ENCODE measurements at places on chromosomes 2 and 18. TPM values are rescaled to one million over a fixed set of nuclear protein-coding genes. Genes with fewer than 3 reads are reported as not detected.
A peak's percentile ranks its signal among the peaks of the same experiment; 100 is the strongest.

GRCh38 chr2:83015900-83016299 is 1443.2 kb downstream of the SUCLG1 start:
- DNase-seq = no peak

DNA sequence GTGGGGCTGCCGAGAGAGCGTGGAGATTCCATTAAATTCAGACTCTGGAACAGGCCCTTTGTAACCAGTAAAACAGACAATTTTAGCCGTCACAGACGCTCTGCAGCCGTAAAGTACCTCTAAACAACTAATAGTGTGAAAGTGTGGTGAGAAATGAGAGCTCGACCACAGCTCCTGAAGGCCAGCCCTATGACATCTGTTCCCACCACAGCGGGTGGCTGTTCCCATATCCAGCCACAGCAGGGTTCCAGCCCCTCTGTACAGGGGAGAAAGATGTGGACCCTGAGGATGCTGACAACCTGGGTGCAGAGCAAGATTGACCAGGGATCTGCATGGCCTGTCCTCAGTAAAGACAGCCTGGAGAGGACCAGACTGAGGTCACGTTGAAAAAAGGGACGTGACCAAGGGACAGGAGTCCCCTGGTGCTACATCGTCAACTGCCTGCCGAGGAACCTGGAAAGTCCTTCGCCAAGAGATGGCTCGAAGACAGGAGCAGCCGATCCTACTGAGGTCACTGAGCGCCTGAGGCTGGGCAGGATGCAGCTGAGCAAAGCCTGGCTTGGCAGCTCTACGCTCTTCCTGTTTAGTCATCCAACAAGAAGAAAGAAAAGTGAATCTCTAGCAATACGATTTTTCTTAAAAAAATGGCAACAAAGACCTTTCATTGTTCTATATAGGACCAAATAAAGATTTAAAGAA is 831.7 kb downstream of the RNF144A start:
- DNase-seq = no peak

GRCh38 chr2:134119713-134120405 is 134.0 kb upstream of the MGAT5 start:
- peak; percentile 81 for DNase-seq

DNA sequence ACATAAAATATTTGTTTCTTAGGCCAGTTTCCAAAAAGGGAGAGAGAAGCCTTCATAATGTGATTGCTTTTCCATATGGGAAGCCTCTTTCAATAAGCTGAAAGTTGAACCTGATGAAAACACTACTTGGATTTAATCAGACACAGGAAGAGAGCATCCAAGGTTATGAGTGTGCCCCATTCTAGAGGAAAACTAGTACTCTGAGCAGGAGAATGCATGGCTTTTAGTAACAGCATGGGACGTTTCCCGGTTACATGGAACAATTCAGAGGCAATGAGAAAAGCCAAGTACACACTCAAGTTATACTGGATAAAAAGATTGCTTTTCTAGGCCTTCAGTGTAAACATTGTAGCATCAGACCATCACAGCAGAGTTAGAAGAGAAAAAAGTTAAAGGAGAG is 315.8 kb downstream of the ZNF516 start:
- DNase-seq = no peak

DNA sequence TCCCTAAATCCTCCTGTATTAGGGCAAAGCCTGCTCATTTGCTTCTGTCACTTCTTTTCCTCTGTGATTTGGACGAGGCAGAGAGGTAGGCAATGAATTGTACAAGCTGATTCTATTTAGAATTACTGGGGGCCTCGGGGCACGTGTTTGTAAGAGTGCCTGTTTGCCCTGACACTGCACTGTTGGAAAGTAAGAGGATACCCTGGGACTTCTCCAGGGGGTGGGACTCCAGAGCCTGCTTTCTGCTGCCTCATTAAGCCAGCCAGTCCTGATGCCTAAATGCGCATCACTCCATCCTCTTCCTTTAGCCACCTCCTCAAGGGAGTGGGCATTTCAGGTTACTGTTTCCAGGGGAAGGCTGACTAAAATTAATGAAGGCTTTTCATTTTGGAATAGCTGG is 134.3 kb downstream of the TDRD15 start:
- no peak for DNase-seq

- no peak for DNase-seq
These were observed 526 bp downstream of the PRKRA start for GRCh38 chr2:178450524-178450773.

DNA sequence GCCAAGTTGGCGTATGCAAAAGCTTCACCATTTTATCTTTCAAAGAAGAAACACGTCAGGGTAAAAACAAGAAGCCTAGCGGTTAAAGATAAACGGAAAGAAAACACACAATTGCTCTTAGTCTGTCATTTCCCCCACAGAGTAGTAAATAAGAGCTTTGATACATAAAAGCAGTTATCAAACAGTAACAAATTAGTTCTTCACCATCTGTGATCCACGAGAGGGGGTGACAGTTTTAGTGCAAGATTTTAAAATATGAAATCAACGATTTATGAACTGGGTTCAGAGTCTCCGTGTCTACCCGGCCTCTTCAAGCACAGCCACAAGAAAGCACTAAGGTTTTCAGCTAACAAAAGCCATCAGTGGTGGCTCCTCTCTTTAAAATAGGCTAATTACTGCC is 703.9 kb upstream of the ID2 start:
- DNase-seq = no peak

GRCh38 chr2:27929916-27930486 is 39.5 kb downstream of the BABAM2 start:
- DNase-seq = no peak

GRCh38 chr2:160408959-160409291 is 84.7 kb downstream of the RBMS1 start:
- DNase-seq = no peak

- DNase-seq = no peak
These were observed 369.5 kb upstream of the CELF4 start for GRCh38 chr18:37935086-37935485.

- DNase-seq = no peak
These were observed 73.6 kb downstream of the BOD1L2 start for GRCh38 chr18:57220480-57220879.

DNA sequence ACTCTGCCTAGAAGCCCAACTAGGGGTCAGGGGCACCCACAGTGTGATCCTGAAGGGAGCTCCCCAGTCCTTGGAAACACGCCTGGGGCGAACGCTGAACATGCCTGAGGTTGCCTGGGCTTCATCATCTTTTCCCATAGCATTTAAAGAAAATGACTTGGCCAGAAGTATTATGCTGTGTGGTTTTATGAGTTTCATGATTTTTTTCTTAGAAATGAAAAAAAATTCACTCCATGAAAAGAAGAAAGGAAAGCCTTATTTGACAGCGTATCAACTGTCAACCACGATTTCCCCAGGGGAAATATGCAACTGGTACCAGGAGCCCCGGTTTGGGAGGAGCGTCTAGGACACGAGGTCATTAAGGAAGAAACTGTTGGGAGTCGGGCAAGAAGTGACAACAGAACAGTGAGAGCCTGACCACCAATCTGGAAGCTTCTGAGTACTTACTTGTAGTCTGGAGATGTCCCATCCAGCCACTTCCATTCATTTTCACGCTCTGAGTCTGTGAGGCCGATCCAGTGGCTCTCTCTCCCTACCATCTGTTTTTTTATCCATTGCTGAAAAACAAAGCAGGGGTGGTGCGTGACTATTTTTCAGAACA is 63.5 kb upstream of the THOC1 start:
- DNase-seq = no peak

DNA sequence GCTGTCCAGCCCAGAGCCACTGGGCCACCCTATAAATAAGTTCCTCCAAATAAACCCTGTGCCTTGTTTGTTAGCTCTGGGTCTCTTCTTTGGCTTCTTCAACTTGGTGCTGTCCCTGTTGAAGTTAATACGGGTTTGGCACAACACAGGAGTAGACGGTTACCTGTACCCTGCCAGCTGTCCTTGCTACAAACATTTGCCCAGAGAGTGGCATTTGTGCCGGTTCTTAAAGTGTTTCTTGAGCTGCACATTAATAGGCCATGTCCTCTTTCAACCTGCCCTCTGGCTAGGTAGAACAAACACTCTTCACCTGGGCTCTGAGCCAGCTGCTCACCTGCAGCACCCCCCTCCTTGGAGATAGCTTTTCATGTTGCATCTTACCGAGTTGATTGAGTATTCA is 139.2 kb downstream of the NEDD4L start:
- no peak for DNase-seq

GRCh38 chr18:35467624-35468016 is 30.1 kb downstream of the INO80C start:
- DNase-seq = no peak

DNA sequence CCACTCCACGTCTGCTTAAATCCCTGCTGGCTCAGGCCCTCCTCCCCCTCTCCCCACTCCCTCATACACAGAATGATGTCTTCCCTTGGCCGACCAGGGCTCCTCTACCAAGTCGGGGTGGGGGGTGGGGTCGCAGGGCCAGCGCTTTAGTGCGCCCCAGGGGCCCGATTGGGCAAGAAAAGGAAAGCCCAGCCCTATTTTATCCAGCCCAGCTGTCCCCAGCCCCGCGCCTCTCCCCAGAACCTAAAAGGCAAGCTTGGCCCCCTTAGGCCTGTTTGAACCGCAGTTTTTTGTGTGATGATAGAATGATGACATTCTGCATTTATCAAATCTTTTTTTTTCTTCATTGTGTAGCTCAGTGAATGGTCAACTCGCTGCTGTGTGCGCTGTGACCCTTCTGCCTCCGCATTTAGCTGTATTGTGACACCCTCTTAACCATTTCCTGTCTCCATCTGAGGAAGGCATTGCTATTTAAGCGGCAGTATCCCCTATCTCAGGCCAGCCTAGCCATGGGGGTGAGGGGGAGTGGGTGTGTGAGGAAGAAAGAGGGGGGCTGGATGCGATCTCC is 231.4 kb downstream of the HAUS1 start:
- no peak for DNase-seq

- DNase-seq = peak; percentile 7
These were observed 845 bp downstream of the CFAP210 start for GRCh38 chr2:169693360-169693759.

GRCh38 chr2:239762106-239762505 is 263.0 kb downstream of the NDUFA10 start:
- no peak for DNase-seq

GRCh38 chr2:9380702-9381628 is 42.4 kb downstream of the ITGB1BP1 start:
- peak; percentile 71 for DNase-seq

DNA sequence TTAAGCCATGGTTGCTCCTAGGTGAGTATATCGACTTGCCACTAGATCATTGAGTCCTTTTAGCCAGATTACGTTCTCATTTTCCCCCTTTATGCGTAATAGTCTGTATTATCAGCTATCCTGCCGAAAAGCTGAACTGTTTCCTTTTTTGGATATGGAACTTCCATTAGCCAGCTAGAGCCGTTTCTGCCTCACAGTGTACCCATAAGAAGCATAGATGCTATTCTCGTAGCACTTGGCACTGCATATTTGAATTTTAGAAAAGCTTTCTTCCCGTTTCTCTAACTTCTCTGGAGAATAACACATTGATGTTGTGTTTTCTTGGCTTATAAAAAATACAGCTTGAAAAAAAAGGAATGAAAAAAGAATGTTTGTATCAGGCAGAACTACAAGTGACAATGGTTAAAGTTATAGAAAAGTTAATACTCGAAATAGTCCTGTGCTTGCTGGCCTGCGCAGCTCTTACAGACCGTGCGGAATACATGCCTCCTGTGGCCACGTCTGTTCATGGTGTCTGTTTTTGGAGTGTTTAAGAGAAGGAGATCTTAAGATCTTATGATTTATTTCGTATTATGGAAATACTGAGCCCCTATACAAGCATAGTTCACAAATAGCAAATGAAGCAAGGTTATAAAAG is 710 bp downstream of the DUSP19 start:
- no peak for DNase-seq

DNA sequence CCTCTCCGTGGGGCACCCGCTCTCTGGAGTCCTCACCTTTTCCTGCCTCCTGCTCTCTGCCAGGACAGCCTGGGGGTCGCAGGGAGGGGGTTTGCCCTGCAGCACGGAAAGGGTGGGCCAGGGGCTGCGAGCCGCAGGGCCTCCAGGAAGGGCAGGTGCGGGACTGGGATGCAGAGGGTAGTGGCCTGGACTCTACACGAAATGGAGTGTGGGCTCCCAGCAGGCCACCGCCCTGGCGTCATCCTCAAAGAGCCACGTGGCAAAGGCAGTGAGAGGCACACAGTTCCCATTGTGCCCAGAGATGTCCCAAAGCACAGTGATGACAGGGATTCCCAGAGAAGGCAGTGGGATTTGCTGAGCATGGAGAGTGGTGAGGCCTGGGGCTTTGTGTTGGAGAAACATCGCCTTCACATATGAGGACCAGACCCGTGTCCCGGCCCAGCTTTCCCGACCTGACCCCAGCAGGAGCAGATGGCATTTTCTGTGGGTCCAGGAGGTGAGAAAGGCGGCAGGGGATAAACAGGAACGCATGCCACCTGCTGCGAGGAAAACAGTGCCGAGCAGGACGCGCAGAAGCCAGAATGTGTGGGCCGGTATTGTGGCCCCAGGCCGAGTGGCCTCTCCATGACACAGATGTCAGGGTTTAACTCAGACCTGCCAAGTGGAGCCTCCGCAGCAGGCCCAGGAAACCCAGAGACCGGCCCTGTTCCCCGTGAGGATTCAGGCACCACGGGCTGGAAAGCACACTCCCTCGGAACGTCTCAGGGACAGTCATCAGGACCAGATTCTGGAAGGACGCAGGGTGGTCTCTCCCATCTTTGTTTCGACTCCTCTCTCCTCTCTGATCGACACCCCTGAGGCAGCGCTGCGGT is 855.5 kb upstream of the SALL3 start:
- DNase-seq = no peak

DNA sequence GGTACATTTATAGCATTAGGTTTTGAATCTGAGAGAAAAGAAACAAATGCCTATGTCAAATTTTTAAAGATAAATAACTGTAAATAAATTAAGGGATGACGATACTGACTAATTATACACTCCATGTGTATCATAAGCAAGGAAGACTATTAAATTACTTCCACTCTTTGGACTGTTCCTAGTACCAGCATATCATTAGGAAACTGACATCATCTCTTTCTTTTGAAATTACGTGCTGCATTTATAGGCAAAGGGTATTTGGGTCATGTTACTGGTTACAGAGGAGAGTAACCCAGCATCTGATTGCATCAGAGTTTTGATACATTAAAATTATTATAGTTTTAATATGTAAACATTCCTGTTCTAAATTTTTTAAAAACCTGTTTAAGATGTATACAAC is 309.7 kb downstream of the XIRP2 start:
- DNase-seq = no peak

GRCh38 chr2:228767196-228767595 is 503.9 kb downstream of the PID1 start:
- DNase-seq = no peak

DNA sequence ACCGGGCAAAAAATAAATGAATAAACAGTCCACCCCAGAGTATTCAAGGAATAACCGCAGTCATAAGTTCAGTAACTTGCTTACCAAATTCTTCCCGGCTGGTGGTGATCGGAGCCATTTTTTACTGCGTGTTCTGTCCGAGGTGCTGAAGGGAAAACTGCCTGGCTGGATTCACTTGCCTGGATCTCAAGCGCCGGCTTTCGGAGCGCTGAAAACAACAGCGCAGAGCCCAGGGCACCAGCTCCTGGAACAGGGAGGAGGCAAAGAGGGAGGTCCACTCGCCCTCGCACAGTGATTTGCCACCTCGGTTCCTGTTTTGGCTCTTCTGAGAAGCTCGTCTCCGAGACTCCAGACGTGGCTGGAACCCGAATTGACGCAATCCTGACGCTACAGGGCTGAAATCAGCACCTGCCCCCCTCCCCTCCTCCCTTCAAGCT is at the start of gene SYT4:
Gene SYT4 (minus strand): TSS at position 327 of the 437 bp plus-strand sequence. CDS start 209 bp downstream, at position 118.
- no peak for DNase-seq

- no peak for DNase-seq
These were observed 362.8 kb upstream of the HS6ST1 start for GRCh38 chr2:128681507-128681906.

CDH2 gene
- total RNA-seq = 0.15 TPM

AKAIN1 gene
- not detected for total RNA-seq

OSR1 gene
- total RNA-seq = 2.6 TPM

All from HCT116 (cell line).